Panc1 (cell line): ENCODE measurements at places on chromosomes 12 and 14.

DNA sequence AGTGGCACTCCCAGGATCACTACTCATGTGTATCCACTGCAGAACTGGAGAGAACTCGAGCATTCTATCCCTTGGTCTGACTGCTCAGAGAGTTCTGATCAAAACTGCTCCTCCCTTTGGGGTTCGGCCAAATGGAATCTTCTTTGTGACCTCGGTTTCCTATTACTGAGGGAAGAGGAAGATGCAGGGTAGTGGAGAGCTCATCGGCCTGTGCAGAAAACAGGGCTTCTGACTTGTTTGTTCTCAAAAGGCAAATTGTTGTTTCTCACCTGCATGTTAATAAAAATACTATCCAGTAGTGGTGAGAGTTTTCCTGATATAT is 17.1 kb upstream of the AKAP6 start:
- no peak for DNase-seq

DNA sequence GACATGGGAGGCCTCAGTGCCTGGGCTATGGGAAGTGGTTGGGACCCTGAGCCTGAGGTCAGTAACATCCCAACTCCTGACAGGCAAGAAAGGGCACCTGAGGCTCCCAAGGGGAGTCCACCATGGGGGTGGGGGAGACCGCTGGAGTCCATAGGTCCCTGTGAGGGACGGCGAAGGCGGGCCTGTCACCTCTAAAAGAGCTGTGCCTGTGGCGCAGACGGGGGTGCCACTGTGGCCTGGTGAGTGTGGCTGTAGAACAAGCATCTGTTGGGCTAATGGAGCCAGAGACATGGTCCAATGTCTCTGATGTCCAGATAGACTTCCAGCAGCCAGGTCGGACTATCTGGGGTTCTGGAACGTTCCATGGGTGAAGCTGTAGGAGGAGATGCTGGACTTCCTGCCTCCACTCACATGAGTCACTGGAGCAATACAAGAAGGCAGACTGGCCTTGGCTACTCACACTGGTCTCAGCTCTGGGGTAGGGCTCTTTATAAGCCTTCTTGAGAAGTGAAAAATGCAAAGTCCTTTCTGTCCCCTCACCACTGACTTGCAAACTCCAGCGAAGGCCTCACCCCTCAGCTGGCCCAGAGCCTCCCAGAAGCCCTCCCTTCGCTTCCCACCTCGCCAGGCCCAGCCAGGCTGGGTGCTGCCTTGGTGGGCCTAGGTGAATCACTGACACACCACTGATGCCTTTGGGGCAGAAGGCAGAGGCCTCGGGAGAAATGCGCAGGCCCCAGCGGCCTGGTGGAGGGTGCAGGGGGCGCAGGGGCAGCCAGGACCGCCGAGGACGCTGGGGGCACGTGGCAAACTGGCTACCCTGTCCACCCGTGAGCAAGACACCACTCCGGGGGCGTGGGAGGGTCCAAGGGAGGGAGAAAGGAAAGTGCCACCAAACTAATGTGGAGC is 1.1 kb upstream of the TRAF3 start:
- DNase-seq: no peak

- DNase-seq: no peak
Observed at GRCh38 chr12:49982246-49983087, 9.7 kb downstream of the AQP6 start.

GRCh38 chr14:23910101-23910875 is 43.3 kb upstream of the DHRS4 start:
- peak; percentile 27 for DNase-seq

DNA sequence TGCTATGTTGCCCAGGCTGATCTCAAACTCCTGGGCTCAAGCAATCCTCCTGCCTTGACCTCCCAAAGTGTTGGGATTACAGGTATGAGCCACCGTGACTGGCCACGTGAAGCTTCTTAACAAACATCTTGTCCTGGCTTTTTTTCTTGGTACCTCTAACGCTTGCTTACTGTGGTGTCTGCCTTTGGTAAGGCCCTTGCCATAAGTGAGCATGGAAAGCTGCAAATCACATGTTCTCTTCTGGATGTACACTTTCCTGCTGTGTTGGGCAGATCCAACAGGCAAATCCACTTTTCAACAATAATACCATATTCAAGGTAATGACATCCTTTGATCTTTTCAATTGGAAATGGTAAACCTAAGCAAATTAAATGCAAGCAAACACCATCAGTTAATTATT is 54.6 kb downstream of the ARF6 start:
- no peak for DNase-seq

GRCh38 chr12:56486694-56487093 is 1.3 kb downstream of the GLS2 start:
- no peak for DNase-seq
